ENCODE measurements at places on chromosomes 6 and 20.

- DNase-seq = peak; percentile 29
These were observed 2.9 kb downstream of the SPAG4 start for GRCh38 chr20:35618263-35619131.

- no peak for DNase-seq
These were observed 11.5 kb upstream of the DEFB113 start for GRCh38 chr6:49980898-49981297.

GRCh38 chr6:112122756-112123155, 35.4 kb downstream of the FAM229B start:
- no peak for DNase-seq

DNA sequence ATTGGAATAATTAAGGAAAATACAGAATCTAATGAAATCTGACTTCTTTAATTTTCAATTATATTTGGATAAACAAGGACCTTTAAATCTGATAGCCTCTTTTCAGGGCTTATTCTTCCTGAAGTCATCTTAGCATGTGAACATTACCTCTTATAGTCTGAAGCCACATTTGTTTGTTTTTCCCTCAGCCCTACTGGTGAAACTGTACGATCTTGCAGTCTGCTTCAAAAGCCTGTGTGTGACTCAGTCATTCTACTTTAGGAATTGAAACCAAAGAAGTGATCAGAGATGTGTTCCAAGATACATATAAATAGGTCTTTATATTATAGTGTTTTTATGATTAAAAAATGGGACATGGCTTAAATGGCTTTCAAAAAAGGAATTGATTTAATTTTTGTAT, 67.5 kb downstream of the MACROD2 start:
- no peak for DNase-seq

GRCh38 chr20:32179515-32179914, 28.0 kb downstream of the PLAGL2 start:
- no peak for DNase-seq

DNA sequence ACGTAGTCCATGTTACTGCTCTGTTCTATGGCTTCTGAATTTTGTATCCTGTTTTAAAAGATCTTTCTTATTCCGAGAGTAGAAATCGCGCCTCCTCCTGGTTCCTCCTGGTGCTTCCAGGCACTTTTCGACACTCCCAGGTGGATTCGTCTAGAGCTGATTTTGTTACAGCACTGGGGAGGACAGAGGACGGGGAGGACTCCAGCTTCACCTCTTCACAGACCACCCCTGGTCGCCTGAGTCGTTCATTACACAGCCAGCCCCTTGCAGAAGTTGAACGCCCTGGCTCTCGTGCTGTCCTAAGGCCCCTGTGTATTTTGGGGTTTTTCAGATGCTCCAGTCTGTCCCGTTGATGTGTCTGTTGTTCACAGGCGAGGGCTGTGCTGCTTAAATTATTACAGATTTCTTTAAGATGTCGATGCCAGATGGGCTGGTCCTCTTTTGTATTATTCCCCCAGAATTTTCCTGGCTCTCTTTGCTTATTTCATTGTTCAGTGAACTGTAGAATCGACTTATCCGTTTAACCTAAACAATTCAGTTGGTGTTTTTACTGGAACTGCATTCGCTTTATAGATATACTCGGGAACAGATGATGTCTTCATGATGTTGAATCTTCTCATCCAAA, 30.5 kb downstream of the COL20A1 start:
- DNase-seq = no peak
